Colonic mucosa (tissue), 4 donors: ENCODE measurements at places on chromosomes 12 and 14. TPM values are rescaled to one million over a fixed set of nuclear protein-coding genes. Genes with fewer than 3 reads are reported as not detected.
A peak's percentile ranks its signal among the peaks of the same experiment; 100 is the strongest.

VWF gene
- 63.2 TPM for total RNA-seq

RTL1 gene
- not detected for total RNA-seq

DNA sequence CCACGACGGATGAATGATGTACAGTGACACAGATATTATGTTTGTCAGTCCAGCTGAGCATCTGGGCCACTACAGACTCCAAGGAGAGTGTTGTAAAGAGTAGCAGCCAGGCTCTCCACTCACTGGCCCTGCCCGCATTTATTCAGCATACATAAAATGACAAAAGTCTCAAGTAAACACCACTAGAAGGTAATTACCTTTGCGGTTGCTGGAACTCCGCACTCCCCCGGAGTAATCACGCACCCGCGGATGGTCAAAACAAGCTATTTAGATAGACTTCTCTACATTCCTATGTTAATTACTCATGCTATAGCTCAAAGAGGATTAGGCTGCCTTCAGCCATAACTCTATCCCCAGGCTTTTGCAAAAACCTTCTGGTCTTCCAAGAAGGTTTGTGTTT is 18.8 kb upstream of the STRAP start:
- H3K4me3 ChIP-seq: no peak overlapping the region
- H3K4me1 ChIP-seq: no peaks in the 10 kb centered on the region
- H3K27me3 ChIP-seq: no peaks in the 10 kb centered on the region
- no peak overlapping the region for H3K27ac ChIP-seq
- H3K36me3 ChIP-seq: no peaks in the 10 kb centered on the region

DNA sequence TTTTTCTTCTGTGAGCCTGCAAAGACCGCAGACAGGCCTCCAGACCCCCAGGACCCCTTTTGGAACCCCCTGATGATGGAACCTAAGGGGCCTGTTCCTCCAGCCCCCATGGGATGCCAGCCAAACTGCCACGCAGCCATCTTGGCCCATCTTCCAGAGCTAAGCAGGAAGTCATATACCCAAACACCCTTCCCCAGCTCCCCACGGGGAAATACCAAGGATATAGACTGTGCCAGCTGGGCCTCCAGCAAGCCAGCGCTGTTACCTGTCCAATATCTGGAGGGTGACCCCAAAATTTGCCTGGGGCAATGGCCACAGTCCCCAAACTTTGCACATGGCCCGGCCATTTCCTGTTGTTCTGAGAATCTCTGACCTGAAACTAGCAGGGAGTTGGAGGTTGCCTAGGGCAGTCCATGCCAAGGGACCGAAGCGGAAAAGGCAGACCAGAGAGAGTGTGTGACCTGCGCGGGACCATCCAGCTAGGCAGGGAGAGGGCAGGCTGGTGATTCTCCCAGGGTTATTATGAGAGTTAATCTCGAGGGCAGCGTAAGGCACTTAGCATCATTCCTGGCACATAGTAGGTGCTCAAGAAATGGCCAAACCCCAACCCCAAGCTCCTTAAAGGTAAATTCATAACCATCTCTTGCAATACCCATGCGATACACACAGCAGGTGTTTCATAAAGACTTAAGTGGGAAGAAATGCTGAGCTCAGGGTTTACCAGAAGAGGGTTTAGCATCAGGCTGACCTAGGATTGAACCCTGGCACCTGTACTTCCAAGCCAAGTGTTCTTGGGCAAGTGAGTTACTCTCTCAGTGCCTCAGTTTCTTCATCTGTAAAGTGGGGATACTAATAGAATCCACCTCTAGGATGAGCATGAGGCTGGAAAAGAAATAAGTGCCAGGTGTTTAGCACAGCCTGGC is 2.6 kb upstream of the RASAL1 start:
- no peak for DNase-seq
- H3K27ac ChIP-seq: no peak overlapping the region
- peaks cover 7% of the 10 kb centered on the region for H3K4me1 ChIP-seq
- H3K4me3 ChIP-seq: no peak overlapping the region
- H3K27me3 ChIP-seq: no peaks in the 10 kb centered on the region
- no peaks in the 10 kb centered on the region for H3K36me3 ChIP-seq

- H3K4me3 ChIP-seq: no peak overlapping the region
- H3K27me3 ChIP-seq: no peaks in the 10 kb centered on the region
- no peak overlapping the region for H3K27ac ChIP-seq
- DNase-seq: no peak
- no peaks in the 10 kb centered on the region for H3K4me1 ChIP-seq
- no peaks in the 10 kb centered on the region for H3K36me3 ChIP-seq
These were observed 254.8 kb downstream of the PRKD1 start for GRCh38 chr14:29672831-29673230.

DNA sequence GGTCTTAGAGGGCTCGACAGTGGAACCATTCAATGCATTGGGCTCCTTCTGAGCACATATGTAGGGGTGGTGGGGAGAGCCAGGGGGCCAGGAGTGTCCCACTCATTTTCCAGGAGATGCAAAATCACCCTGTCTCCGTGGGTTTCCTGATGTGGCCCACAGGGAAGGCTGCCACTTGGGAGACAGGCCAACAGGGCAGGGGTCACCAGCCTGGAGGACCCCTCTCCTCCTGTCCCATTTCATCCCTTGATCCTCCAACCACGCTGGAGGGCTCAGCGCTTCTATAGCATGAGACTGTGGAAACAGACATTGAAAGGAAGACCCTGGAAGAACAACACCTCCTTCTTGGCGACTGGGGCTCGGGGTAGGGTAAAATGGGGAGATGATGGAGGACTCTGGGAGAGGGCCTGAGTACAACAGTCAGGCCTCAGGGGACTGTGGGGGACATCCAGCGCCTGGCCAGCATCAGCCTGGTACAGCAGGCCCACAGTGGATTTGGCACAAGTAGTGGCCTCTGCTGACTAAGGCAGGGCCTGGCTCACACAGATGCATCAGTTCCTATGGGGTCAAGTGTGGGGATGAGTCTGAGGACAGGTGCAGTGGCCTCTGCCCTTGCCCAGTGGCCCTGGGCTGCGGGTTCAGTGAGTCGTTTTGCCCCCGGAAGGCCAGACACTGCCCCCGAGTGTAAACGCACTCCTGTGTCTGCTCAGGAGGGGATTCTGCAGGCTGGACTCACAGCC is 68.0 kb downstream of the PRIMA1 start:
- no peaks in the 10 kb centered on the region for H3K4me1 ChIP-seq
- H3K27me3 ChIP-seq: no peaks in the 10 kb centered on the region
- no peak for DNase-seq
- H3K4me3 ChIP-seq: no peak overlapping the region
- H3K27ac ChIP-seq: no peak overlapping the region
- H3K36me3 ChIP-seq: no peaks in the 10 kb centered on the region

PKP2 gene
- total RNA-seq: 187 TPM

USP44 gene
- 0.80 TPM for total RNA-seq

DNA sequence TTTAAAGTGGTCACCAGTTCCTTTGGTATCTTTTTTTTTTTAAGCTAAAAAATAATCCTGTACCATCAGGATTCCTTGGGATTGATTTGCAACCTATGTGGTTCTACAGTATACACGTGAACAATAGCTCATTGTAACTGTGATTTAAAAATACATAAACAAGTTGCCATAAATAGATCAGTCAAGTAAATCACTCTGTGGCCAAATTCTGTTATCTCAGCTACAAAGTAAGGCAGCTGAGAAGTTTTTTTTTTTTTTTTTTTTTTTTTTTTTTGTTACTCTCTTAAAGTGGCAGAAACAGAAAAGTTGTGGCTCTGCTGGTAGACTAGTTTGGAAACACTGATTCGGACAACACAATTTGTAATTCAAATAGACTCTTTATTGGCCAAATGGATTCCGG is 104.5 kb downstream of the PRICKLE1 start:
- no peaks in the 10 kb centered on the region for H3K4me1 ChIP-seq
- no peaks in the 10 kb centered on the region for H3K36me3 ChIP-seq
- H3K27ac ChIP-seq: no peak overlapping the region
- DNase-seq: no peak

DNA sequence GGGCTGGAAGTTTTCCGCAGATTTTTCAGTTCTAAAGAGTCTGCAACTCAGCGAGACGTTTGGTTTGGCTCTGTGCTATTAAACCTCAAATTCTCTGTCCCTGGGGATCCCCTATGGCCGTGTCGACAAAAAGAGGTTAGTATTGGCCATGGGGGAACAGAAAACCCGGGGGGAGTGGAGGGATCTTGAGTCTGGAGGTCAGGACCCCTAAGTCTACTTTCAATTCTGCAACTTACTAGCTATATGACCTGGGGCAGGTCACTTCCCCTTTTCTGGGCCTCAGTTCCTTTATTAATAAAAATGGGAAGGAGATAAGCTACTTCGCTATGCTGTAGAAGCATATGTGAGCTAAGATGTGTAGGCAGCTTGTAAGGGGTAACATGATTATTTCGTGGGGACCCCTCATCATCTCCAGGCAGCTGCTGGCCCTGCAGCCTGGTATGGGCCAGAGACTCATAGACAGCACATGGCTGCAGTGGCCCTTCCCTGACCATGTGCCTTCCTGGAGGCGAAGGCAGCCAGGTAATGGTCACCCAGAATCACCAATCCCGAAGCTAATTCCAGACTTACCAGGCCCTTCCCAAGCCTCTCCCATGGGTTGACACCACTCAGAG is 8.6 kb downstream of the ASB2 start:
- no peaks in the 10 kb centered on the region for H3K4me1 ChIP-seq
- no peak overlapping the region for H3K27ac ChIP-seq
- H3K36me3 ChIP-seq: no peaks in the 10 kb centered on the region
- H3K4me3 ChIP-seq: no peak overlapping the region

SLC6A13 gene
- not detected for total RNA-seq

KLRC4 gene
- total RNA-seq: 0.47 TPM

DNA sequence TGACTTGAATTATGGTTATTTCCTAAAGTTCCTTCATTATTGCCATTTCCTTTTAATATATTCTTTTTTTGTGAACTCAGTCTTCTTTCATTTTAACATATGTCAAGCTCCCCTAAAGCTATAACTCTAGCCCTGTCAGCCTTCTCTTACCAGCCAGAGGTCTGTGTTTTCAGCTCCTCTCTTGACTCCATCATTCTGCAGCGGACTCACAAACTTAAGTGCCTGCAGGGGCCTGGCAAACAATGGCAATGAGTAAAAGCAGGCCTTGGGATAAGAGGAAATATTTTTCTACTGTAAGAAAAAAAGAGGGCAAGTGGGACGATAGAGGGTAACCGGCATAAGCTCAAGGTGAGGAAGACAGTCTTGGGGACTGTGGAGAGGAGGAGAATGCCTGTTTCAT is 424.5 kb upstream of the RGS6 start:
- no peaks in the 10 kb centered on the region for H3K36me3 ChIP-seq
- H3K27me3 ChIP-seq: no peaks in the 10 kb centered on the region
- DNase-seq: no peak
- no peaks in the 10 kb centered on the region for H3K4me1 ChIP-seq
- H3K27ac ChIP-seq: no peak overlapping the region

GLIPR1L2 gene
- total RNA-seq: 0.22 TPM

- H3K36me3 ChIP-seq: no peaks in the 10 kb centered on the region
- no peak overlapping the region for H3K4me3 ChIP-seq
- no peaks in the 10 kb centered on the region for H3K27me3 ChIP-seq
- DNase-seq: peak; percentile 49
- peaks cover 3% of the 10 kb centered on the region for H3K4me1 ChIP-seq
These were observed 225.8 kb downstream of the CRADD start for GRCh38 chr12:93902736-93903562.

GRCh38 chr14:93107453-93107852 is 8.3 kb downstream of the ITPK1 start:
- peak; percentile 35 for DNase-seq
- H3K27ac ChIP-seq: no peak overlapping the region
- peaks cover 12% of the 10 kb centered on the region for H3K4me1 ChIP-seq
- H3K27me3 ChIP-seq: no peaks in the 10 kb centered on the region
- no peak overlapping the region for H3K4me3 ChIP-seq

GRCh38 chr14:89134640-89135039 is 282.4 kb downstream of the FOXN3 start:
- no peak overlapping the region for H3K4me3 ChIP-seq
- no peaks in the 10 kb centered on the region for H3K4me1 ChIP-seq
- H3K27me3 ChIP-seq: no peaks in the 10 kb centered on the region
- H3K36me3 ChIP-seq: no peaks in the 10 kb centered on the region
- no peak for DNase-seq
- H3K27ac ChIP-seq: no peak overlapping the region

KRT81 gene
- total RNA-seq: not detected

LRP10 gene
- 204 TPM for total RNA-seq

DNA sequence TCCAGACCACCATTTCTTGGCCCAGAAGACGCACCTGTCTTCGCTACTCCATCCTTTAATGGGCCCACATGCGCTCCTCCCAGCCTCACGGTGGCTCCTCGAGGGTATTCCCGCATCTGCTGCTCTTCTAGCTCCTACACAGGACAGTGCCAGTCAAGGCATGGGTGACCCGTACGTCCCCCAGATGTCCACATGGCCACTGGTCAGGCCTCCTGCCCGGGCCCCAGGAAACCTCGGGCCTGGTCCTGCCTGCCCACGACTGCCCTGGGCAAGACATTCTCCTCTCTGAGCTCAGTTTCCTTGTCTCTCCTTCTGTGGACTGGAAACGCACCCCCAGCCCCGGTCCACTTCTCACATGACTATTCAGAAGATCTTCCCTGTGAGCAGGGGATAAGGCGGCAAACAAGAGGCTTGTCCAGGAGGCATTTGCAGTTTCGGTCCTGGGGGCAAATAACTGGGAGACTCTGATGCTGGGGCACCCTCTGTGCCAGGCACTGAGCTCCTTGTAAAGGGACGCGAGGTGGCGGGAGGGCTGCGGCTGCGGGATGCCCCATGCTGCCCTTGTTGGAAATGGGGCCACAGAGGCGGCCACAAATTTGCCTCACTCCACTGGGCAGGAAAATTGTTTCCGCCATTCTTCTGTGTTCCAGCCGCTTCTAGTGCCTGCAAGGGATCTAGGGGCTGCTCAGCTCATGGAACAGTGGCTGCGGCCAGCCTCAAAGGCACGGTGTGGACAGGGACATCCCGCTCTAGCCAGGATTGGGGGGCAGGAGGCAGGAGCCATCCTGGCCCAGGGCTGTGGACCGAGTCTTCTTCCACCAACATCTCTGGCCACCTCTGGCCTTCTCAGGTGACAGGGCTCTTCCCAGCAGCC is 6.8 kb upstream of the BEGAIN start:
- no peak overlapping the region for H3K4me3 ChIP-seq
- peaks cover 3% of the 10 kb centered on the region for H3K27me3 ChIP-seq
- H3K36me3 ChIP-seq: no peaks in the 10 kb centered on the region
- DNase-seq: no peak

SAMD4A gene
- total RNA-seq: 31.3 TPM

DNA sequence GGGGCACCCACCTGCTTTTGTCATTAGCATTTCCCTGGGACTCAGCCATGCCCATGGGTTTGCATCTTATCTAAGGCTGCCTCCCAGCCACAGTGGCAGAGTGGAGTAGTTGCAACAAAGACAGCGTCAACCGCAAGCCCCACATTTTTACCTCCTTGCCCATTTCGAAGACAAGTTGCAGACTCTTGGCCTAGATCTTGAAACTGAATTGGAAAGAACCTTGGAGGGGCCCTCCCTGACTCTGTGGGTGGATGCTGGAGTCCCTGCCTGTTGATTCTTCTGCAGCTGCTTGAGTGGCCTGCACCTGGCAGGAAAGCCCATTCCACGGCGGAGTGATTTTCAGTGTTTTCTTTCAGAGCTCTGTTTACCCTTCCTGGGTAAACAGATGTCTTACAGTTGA is 309.0 kb downstream of the VRK1 start:
- H3K27ac ChIP-seq: no peak overlapping the region
- no peaks in the 10 kb centered on the region for H3K27me3 ChIP-seq
- no peak for DNase-seq
- H3K4me3 ChIP-seq: no peak overlapping the region
- no peaks in the 10 kb centered on the region for H3K4me1 ChIP-seq

GRCh38 chr14:104432611-104433231 is 146.8 kb upstream of the C14orf180 start:
- H3K4me1 ChIP-seq: no peaks in the 10 kb centered on the region
- H3K27me3 ChIP-seq: no peaks in the 10 kb centered on the region
- H3K36me3 ChIP-seq: no peaks in the 10 kb centered on the region
- H3K4me3 ChIP-seq: no peak overlapping the region
- DNase-seq: no peak

B4GALNT3 gene
- total RNA-seq: 84.0 TPM
